ENCODE measurements at places on chromosomes 5 and 9.

- H3K4me3 ChIP-seq: peak overlapping the region; percentile 85
- H3K27ac ChIP-seq: peak overlapping the region; percentile 98
- peaks cover 39% of the 10 kb centered on the region for H3K4me1 ChIP-seq
- no peaks in the 10 kb centered on the region for H3K27me3 ChIP-seq
- peak; percentile 33 for DNase-seq
Observed at GRCh38 chr5:163506726-163507125, 1.3 kb downstream of the MAT2B start.

GRCh38 chr5:146781157-146781556, 97.4 kb downstream of the PPP2R2B start:
- no peak overlapping the region for H3K4me3 ChIP-seq
- no peaks in the 10 kb centered on the region for H3K27me3 ChIP-seq
- H3K27ac ChIP-seq: no peak overlapping the region
- DNase-seq: no peak
- no peaks in the 10 kb centered on the region for H3K36me3 ChIP-seq

GRCh38 chr5:77774981-77775789, 954 bp downstream of the TBCA start:
- H3K27ac ChIP-seq: peak overlapping the region; percentile 94
- peaks cover 53% of the 10 kb centered on the region for H3K4me1 ChIP-seq
- H3K4me3 ChIP-seq: peak overlapping the region; percentile 93
- DNase-seq: no peak

GRCh38 chr9:16421532-16421931, 448.9 kb downstream of the BNC2 start:
- no peaks in the 10 kb centered on the region for H3K4me1 ChIP-seq
- no peak overlapping the region for H3K27ac ChIP-seq
- H3K27me3 ChIP-seq: no peaks in the 10 kb centered on the region
- H3K36me3 ChIP-seq: no peaks in the 10 kb centered on the region
- no peak for DNase-seq
- H3K4me3 ChIP-seq: no peak overlapping the region

DNA sequence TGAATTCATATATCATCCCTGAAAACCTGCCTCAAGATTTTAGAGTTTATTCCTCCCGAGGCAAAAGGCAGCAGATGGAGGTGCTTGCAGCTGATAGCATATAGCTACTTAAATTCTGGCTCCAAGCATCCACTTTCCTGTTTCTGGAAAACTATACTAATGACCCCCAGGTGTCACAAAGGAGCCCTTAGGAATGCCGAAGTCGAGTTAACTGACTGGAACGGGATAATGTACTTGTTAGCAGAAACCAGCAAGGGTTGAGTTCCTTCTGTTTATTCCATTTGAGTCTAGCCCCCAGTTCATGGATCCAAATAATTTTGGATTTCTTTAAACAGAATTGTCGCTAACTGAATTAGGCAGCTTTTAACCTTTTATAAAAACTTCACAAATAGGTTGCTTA, 44.5 kb downstream of the PTTG1 start:
- no peak overlapping the region for H3K4me3 ChIP-seq
- peaks cover 6% of the 10 kb centered on the region for H3K36me3 ChIP-seq
- DNase-seq: no peak
- peaks cover 62% of the 10 kb centered on the region for H3K4me1 ChIP-seq
- no peak overlapping the region for H3K27ac ChIP-seq

- no peak overlapping the region for H3K27ac ChIP-seq
- DNase-seq: no peak
- no peak overlapping the region for H3K4me3 ChIP-seq
- peaks cover 62% of the 10 kb centered on the region for H3K4me1 ChIP-seq
- H3K36me3 ChIP-seq: no peaks in the 10 kb centered on the region
Observed at GRCh38 chr9:35908504-35909125, 675 bp upstream of the SPAAR start.

DNA sequence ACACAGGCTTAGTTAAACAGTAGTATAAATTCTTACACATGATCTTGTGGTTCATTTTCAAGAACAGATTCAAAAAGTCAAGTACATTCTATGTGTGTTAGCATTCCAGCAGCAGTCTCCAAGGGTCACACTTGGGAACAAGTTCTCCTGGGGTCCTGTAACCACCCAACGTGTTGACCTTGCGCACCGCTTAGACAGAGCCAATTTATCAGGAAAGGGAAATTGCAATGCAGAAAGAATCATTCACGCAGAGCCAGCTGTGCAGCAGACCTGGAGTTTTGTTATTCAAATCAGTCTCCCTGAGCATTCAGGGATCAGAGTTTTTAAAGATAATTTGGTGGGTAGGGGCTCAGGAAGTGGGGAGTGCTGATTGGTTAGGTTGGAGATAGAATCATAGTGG, 8.5 kb upstream of the RXFP3 start:
- no peak for DNase-seq
- H3K4me1 ChIP-seq: no peaks in the 10 kb centered on the region
- H3K36me3 ChIP-seq: no peaks in the 10 kb centered on the region
- no peak overlapping the region for H3K27ac ChIP-seq
- peaks cover 2% of the 10 kb centered on the region for H3K27me3 ChIP-seq

DNA sequence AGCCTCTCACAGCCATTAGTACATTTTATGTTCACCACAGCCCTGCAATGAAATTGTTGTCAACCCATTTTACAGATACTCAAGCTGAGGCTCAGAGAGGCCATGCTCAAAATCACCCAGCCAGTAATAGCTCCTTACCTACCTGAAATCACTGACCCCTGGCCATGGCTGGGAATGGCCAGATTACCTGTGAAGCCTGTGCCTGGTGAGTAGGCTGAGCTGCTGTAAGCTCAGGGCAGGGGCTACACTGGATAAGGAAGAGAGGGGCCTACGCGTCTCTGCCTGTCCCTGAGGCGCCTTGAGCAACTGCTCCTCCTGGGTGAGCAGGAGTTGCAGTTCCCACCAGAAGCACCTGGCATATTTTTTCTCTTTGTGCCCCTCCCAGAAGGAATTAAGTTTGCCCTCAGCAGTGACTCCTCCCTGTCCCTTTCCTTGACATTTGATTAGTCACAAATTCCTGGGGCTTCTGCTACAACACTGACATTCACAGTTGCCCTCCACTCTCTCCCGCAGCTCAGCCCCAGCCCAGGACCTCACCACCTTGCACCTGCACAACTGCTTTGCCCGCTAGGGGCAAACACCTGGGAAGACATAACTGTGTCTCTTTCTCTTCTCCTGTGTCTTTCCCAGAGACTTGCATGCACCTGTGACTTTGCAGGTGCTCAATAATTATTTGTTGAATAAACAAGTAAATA, 5.7 kb downstream of the CLTB start:
- peaks cover 35% of the 10 kb centered on the region for H3K4me1 ChIP-seq
- no peaks in the 10 kb centered on the region for H3K27me3 ChIP-seq
- H3K27ac ChIP-seq: no peak overlapping the region

- no peaks in the 10 kb centered on the region for H3K36me3 ChIP-seq
- DNase-seq: no peak
- no peaks in the 10 kb centered on the region for H3K4me1 ChIP-seq
Observed at GRCh38 chr5:125152044-125152443, 405.6 kb upstream of the ZNF608 start.

DNA sequence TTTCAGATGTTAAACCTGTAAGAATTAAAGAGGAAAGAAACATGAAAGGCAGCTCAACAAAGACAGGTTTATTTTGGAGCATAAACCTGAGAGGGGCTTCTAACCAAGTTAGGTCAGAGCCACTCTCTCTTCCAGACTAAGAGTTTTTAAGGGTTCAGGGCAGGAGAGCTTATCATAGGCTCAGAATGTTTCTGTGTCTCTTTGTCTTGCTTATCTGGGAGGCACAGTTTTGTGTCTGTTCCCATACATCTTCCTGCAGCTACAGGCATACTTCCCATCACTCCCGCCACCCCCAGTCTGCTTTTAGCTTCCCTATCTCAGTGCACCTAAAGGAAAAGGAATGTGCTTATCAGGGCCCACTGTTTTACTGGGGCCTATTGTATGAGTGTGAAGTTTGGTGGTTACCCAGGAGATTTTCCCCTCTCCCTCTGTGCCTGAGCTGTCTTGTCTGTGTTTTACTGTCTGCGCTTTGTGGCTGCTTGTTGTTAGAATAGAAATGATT, 21.9 kb downstream of the CD14 start:
- H3K36me3 ChIP-seq: no peaks in the 10 kb centered on the region
- peaks cover 10% of the 10 kb centered on the region for H3K27me3 ChIP-seq
- no peak overlapping the region for H3K4me3 ChIP-seq
- H3K27ac ChIP-seq: no peak overlapping the region
- H3K4me1 ChIP-seq: peaks cover 13% of the 10 kb centered on the region
- DNase-seq: no peak

GRCh38 chr9:116074658-116075057, 78.9 kb upstream of the PAPPA start:
- no peak overlapping the region for H3K27ac ChIP-seq
- peaks cover 2% of the 10 kb centered on the region for H3K27me3 ChIP-seq
- H3K4me3 ChIP-seq: no peak overlapping the region

- peaks cover 25% of the 10 kb centered on the region for H3K4me1 ChIP-seq
- DNase-seq: no peak
- no peak overlapping the region for H3K27ac ChIP-seq
- H3K4me3 ChIP-seq: no peak overlapping the region
- peaks cover 9% of the 10 kb centered on the region for H3K36me3 ChIP-seq
Observed at GRCh38 chr9:135877791-135878527, 29.4 kb downstream of the CAMSAP1 start.

GRCh38 chr5:94113087-94113486, 371.7 kb upstream of the POU5F2 start:
- peaks cover 20% of the 10 kb centered on the region for H3K4me1 ChIP-seq
- peaks cover 7% of the 10 kb centered on the region for H3K27me3 ChIP-seq
- no peak for DNase-seq
- peaks cover 11% of the 10 kb centered on the region for H3K36me3 ChIP-seq
- H3K4me3 ChIP-seq: no peak overlapping the region

DNA sequence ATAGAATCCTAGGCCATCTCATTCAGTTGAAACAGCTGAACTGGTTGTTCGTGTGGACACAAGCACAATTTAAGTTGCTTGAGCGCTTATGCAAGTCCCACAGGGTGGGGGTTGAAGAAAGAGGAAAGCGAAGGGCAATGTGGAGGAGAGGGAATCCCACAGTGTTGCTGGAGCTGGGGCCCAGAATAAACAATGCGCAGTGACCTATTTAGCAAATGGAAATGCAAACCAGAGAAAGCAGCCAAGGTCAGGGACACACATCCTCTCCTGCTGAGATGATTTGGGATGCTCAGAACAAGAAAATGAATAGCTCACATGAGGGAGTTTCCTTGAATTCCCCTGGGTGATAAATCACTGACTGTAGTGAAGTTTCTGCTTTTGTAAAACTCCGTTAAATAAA, 838.3 kb downstream of the TLE4 start:
- no peak overlapping the region for H3K27ac ChIP-seq
- H3K4me3 ChIP-seq: no peak overlapping the region
- no peaks in the 10 kb centered on the region for H3K36me3 ChIP-seq
- no peaks in the 10 kb centered on the region for H3K27me3 ChIP-seq

DNA sequence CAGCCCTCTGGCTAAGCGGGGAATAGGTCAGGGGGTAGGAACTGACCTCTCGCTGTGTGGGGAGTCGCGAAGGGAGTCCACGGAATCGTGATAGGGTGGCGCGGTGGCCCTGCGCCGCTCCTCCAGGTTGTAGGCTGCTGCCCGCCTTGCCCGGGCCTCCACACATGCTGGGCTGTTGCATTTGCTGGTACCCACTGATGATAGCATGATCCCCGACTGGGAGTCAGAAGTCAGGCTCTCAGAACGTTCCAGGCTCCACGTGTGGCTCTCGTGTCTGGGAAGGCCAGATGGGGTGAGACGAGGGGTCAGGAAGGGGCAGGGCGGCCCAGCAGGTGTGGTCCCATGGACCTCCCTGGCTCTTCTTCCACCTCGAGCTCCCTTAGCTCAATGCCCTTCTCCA, 56.0 kb downstream of the PSD2 start:
- peaks cover 3% of the 10 kb centered on the region for H3K27me3 ChIP-seq
- peaks cover 2% of the 10 kb centered on the region for H3K4me1 ChIP-seq
- no peak overlapping the region for H3K4me3 ChIP-seq
- H3K27ac ChIP-seq: no peak overlapping the region

- no peaks in the 10 kb centered on the region for H3K36me3 ChIP-seq
- H3K4me3 ChIP-seq: no peak overlapping the region
- no peak overlapping the region for H3K27ac ChIP-seq
- DNase-seq: no peak
Observed at GRCh38 chr5:167242701-167243100, 1048.7 kb upstream of the WWC1 start.

GRCh38 chr5:113320273-113320780, 114.5 kb downstream of the TSSK1B start:
- no peak overlapping the region for H3K4me3 ChIP-seq
- no peak overlapping the region for H3K27ac ChIP-seq
- no peak for DNase-seq
- H3K27me3 ChIP-seq: no peaks in the 10 kb centered on the region
- no peaks in the 10 kb centered on the region for H3K36me3 ChIP-seq

DNA sequence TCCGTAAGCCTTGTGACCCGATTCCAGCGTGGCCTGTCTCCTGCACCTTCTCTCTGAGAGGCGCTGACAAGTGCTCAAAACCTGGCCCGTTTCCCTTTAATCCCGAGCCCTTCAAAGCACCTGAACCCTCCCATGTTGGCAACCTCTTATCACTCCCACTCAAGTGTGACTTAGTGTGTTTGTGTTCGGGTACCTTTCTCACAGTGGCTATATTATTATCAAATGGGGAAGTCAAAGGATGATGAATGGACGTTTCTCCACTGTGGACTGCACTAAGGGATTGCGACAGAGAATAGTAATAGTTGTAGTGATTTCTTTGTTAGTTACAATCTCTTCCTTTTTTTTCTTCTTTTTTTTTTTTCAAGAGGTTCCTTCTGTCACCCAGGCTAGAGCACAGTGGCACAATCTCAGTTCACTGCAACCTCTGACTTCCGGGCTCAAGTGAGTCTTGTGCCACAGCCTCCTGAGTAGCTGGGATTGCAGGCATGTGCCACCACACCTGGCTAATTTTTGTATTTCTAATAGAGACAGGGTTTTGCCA, 65.4 kb upstream of the TNFSF8 start:
- no peaks in the 10 kb centered on the region for H3K36me3 ChIP-seq
- peaks cover 54% of the 10 kb centered on the region for H3K4me1 ChIP-seq
- H3K4me3 ChIP-seq: no peak overlapping the region

- no peak overlapping the region for H3K4me3 ChIP-seq
- H3K27me3 ChIP-seq: no peaks in the 10 kb centered on the region
- no peak for DNase-seq
- no peaks in the 10 kb centered on the region for H3K4me1 ChIP-seq
- no peaks in the 10 kb centered on the region for H3K36me3 ChIP-seq
- H3K27ac ChIP-seq: no peak overlapping the region
Observed at GRCh38 chr5:63916786-63917185, 45.5 kb downstream of the HTR1A start.

DNA sequence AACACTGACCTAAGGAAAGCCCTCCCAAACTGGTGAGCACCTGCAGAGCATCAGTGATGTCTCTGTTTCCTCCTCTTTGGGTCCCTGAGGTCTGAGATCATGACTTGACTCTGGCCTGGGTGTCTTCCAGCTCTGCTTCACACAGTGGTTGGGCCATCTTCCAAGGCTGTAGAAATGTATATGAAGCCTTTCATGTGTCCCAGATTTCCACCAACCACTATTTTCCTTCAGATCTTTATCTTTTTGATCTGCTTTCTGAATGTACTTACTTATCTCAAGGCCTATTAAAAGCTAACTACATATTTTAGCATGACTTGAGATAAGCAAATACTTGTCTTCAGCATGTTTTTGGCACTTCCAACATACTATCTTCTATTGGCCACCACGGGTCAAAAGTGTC, 47.1 kb downstream of the PRELID2 start:
- H3K27ac ChIP-seq: no peak overlapping the region
- no peak overlapping the region for H3K4me3 ChIP-seq
- H3K27me3 ChIP-seq: no peaks in the 10 kb centered on the region
- H3K36me3 ChIP-seq: no peaks in the 10 kb centered on the region
- no peaks in the 10 kb centered on the region for H3K4me1 ChIP-seq

GRCh38 chr5:135225856-135226560, 173.0 kb downstream of the MACROH2A1 start:
- no peak overlapping the region for H3K27ac ChIP-seq

Measured in activated naive CD4-positive, alpha-beta T cell treated with anti-CD3 and anti-CD28 coated beads for 36 hours (primary cell).